Skin of body (tissue), 3 donors: ENCODE measurements at places on chromosomes 13 and 19. TPM values are rescaled to one million over a fixed set of nuclear protein-coding genes. Genes with fewer than 3 reads are reported as not detected.

GRCh38 chr13:102816708-102817107 is 17.8 kb downstream of the BIVM start:
- DNase-seq, result no peak

Gene LSR
- total RNA-seq, result 10.5 TPM

GRCh38 chr13:92963029-92963428 is 263.6 kb upstream of the GPC6 start:
- no peak for DNase-seq

Gene C13orf46
- under 0.01 TPM for total RNA-seq

DNA sequence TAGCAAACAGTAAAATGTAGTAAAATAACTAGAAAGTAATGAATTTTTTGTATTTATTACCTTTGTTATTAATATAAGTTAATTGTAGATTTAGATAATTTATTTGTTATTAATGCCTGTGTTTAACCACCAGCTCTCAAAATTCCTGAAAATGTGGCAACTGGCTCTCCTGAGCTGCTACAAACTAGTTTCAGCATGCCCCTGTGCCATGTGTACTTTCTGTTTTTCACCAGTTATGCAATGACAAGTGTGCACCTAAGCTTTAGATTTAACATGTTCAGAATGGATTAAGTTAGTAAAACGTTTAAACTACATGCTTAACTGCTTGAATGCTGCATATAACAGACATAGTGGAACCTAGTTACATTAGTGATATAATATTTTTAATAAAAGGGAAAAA is 88.1 kb downstream of the POSTN start:
- DNase-seq, result no peak

- peak; percentile 76 for DNase-seq
These were observed 6.4 kb downstream of the AXL start for GRCh38 chr19:41225238-41226052.

DNA sequence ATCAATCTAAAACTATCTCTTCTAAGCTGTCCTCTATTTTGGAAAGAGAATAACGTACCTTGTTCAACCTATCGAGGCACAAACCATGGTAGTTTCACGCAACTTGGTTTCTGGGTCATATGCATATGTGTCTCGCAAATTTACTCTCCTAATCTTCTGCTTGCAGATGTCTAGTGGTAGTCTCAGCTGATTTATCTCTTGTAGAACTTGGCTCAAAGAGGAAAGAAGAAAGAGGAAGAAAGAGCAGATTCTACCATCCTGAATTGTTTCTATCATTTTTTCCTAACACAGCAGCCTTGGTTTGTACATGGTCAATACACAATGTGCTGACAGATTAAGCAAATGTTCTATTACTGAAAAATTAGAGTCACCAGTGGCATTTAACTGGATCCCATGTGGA is 282.3 kb downstream of the SPRY2 start:
- no peak for DNase-seq

GRCh38 chr13:37148501-37148900 is 43.0 kb upstream of the CSNK1A1L start:
- DNase-seq, result no peak

Gene SPRED3
- 0.99 TPM for total RNA-seq

DNA sequence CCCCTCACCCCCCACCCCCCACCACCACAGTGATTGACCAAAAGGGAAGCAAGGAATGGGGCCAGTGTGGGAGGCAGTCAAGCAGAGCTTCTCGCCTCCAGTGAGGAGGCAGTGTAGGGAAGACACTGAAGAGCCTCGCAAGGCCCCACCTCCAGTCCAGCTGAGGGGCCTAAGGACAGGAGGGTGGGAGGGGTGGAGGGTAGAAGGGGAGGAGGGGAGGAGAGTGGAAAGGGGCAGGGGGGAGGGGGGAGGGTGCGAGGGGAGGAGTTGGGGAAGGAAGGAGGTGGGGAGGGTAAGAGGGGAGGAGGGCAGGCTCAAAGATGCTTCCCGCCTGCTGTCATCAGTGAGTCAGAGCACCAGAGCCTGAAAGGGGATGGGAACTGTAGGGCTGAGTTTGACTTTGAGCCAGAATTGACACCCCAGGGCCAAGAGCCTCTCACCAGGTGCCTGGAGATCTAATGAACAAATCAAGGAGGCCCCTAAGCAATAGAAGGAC is 786.2 kb downstream of the UQCRFS1 start:
- DNase-seq, result no peak

DNA sequence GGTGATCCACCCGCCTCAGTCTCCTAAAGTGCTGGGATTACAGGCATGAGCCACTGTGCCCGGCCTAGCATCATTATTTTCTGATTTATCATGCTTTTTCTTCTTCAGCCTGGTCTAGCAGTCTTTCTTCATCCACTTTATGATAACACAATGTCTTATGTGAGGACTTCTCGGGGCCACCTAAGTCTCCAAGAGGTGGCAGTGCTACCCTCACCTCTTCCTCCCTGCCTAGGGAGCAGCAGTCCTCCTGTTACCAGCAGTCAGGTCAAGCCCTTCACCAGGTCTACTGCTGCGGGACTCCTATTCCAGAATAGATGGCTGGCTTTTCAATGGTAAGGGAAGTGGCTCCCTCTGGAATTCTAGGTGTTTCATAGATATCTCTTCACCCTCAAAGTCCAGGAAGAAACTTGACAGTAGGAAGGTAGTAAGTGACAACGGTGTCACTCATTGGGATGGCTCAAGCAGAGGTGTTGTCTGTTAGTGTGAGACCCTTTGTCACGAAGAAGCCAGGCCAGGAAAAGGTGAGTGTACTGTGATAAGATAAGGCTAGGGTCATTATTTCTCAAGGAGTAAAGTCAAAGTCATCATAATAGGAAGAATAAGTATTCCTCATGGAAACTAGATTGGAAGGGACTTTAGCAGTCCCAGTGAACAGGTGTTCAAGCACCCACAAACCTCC is 164.0 kb downstream of the KLF5 start:
- no peak for DNase-seq

DNA sequence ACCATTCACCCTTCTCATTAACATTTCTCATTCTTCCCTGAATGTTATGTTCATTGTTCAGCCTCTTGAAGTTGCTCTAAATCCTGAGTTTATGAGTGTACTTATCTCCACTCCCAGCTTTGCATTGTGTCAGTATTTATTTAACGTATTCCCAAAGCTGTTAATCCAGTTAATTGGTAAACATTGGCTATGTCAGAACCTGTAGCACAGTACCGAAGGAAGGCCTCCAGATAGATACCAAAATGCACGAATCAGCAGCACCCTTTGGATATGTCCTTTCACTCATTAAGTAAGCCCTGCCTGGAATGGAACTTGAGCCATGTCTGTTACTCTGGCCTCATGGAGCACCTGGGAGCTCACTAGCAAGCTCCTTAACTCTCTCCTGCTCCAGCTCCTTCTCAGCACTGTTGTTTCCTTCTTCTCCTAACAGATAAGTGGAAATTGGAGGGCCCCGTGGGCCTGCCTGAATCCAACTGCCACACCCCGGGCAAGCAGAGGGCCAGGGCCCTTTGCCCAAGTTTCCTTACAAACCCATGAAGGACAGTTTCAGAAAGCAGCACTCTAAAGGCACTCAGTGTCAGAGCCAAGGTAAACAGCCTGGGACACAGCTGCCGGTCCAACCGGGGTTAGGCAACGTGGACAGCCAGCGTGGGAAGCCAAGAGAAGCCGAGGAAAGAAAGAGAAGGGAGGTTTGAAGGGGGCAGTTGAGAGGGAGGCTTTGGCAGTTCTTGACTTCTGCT is 155.0 kb upstream of the SERP2 start:
- no peak for DNase-seq

GRCh38 chr13:20193907-20194631 is 1.3 kb upstream of the GJB2 start:
- no peak for DNase-seq

DNA sequence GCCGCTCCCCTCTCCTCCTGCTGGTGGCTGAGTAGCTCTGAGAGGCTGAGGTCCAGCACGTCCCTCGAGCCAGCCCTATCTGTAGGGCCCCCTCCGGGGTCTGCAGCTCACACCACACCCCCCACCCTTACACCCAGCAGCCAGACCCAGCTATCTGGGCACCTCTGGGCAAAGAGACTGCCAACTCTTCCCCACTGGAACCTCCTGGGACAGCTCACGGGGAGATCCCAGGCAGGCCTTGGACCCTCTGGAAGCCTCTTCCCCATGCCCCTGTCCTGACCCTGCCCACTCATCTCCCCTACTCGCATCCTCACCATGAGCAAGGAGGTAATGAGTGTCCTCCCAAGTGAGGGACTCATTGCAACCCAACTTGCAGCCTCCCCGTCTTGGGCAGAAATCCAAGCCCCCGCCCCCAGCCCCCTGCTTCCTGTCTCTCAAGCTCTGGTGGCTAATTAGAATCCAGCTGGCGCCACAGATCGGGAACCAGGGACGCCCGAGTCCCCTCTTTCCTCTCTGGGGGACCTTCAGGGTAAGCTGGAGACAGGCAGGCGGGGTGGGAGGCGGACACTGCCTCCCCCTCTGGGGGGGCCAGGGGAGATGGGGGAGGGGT is 22.1 kb downstream of the ADGRL1 start:
- no peak for DNase-seq

DNA sequence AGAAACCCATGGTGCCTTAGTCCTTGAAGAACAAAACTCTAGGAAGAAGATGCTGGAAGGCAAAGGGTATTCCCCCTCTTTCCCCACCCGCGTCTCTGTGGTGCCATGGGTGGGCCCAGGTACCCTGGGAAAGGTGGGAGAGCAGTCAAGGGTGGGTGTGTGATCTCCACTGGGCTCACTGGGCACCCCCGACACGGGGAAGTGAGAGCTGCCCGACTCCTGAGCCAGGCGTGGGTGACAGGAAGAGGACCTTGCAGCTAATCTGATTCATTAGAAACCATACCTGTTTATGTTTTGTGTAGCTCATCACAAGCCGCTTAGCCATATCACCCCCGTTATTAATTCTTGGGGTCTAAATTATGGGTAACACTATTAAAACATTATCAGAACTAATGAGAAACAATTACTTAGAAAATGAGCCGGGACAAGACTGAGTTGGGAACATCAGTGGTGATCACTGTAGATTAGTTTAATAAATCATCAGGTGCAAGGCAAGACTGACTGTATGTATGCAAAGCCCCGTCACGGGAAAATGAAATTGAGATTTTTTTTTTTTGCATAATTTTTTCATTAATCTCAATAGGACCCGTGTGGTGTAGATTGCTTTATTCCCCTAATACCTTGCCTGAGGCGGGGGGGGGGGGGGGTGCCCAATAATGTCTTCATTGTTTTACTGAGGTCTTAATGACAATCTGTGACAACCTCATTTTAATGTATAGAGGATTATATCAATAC is 77.3 kb downstream of the ZIC5 start:
- no peak for DNase-seq

DNA sequence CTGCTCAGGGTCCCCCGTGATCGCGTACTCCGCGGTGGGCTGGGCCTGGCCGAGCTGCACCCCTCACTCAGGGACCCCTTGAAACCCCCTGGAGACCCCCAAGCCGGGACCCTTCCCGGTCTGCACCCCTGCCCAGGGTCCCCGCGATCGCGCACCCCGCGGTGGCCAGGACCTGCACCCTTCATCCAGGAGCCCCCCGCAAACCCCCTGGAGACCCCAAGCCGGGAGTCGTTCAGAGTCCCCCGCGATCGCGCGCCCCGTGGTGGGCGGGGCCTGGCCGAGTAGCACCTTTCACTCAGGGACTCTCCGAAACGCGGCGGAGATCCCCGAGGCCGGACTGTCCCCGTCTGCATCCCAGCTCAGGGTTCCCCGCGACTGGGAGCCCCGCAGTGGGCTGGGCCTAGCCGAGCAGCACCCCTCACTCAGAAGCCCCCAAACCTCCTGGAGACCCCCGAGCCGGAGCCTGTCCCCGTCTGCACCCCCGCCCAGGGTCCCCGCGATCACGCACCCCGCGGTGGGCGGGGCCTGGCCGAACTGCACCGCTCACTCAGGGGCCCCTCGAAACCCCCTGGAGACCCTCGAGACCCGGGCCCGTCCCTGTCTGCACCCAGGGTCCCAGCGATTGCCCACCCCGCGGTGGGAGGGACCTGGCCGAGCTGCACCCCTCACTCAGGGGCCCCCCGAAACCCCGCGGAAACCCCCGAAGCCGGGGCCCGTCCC is 748 bp downstream of the LMNB2 start:
- no peak for DNase-seq

DNA sequence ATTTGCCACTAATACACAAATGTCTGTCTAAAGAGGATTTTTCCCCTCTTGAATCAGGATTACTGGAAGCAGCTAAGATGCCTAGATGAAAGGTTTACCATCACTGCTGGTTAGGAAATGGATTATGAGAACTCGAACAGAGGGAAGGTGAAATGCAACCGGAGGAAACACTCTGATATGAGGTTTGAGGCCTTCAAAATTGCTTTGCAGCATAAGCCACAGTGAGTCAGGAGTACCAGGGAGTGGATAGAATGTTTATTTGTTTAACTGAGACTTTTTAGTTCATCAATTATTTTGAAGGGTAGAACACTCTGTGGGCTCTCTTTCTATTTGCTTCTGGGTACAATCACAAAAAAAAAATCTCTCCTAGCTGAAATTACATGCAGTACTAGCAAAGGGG is 18.1 kb downstream of the CDADC1 start:
- no peak for DNase-seq

- DNase-seq, result no peak
These were observed 31.1 kb upstream of the MYCBP2 start for GRCh38 chr13:77358001-77358400.

Gene TPTE2
- total RNA-seq, result not detected

Gene SLC25A41
- total RNA-seq, result 0.49 TPM

- no peak for DNase-seq
These were observed 6.6 kb upstream of the IFI30 start for GRCh38 chr19:18167011-18167410.

Gene KLK6
- 7.3 TPM for total RNA-seq

GRCh38 chr19:29622166-29623070 is 16.3 kb downstream of the POP4 start:
- DNase-seq, result no peak

DNA sequence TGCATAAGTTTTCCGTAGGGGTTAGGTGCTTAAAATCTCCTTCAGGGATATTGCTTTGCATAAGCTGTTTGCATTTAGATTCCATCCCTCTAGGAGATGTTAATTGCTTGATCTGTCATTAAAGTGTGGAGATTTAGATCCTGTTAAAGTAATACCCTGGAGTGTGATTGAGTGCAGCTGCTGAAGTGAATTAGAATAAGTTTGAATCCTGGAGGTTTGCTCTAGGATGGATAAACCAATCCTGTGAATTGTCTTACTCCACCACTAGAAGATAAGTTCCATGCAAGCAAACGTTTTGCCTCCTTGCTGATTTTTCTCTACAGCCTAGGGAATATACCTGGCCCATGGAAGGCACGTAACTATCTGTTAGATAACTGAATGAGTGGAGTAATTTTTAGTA is 1487.2 kb upstream of the PRR20A start:
- DNase-seq, result no peak

GRCh38 chr13:110332750-110333149 is 25.7 kb downstream of the COL4A2 start:
- no peak for DNase-seq

DNA sequence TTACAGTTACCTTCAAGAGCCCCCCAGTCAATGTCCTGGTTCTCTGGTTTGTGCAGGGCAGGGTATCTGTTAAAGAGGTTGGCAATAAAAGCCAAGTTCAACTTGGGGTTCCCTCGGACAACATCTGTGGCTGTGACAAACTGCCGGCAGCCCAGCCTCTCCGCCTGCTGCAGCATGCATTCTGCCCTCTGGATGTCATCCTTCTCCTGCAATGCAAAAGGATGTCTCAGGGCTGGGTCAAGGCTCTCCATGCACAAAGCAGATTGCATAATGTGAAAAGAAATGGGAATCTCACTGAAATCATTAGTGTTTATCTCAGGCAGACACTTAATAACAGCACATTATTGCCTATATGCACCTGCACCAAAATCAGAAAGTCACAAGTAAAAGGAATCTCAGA is 35.1 kb downstream of the LCP1 start:
- no peak for DNase-seq

Gene DOCK9
- 89.1 TPM for total RNA-seq

Gene NPAS1
- 0.99 TPM for total RNA-seq
